Bladder microvascular endothelial cell (primary cell): ENCODE measurements at places on chromosomes 1 and 21. TPM values are rescaled to one million over a fixed set of nuclear protein-coding genes. Genes with fewer than 3 reads are reported as not detected.

The NPHP4 gene
- 1.9 and 7.6 TPM in 2 replicates for total RNA-seq

The CAMK2N1 gene
- total RNA-seq = 4.2 and 5.2 TPM in 2 replicates

The KLHDC8A gene
- not detected in 2 replicates for total RNA-seq

The PTGER3 gene
- 0.16 TPM in 1 of 2 replicates, not detected in the other for total RNA-seq

The WNT3A gene
- total RNA-seq = not detected in 2 replicates

The ISG15 gene
- total RNA-seq = 87.4 and 256 TPM in 2 replicates

The LAPTM5 gene
- 11.2 and 74.1 TPM in 2 replicates for total RNA-seq

The CALML6 gene
- 0.06 and 0.32 TPM in 2 replicates for total RNA-seq
